CD4-positive, alpha-beta T cell treated with Interleukin-15 for 1 hour (primary cell): ENCODE measurements at places on chromosomes 7 and 10.

DNA sequence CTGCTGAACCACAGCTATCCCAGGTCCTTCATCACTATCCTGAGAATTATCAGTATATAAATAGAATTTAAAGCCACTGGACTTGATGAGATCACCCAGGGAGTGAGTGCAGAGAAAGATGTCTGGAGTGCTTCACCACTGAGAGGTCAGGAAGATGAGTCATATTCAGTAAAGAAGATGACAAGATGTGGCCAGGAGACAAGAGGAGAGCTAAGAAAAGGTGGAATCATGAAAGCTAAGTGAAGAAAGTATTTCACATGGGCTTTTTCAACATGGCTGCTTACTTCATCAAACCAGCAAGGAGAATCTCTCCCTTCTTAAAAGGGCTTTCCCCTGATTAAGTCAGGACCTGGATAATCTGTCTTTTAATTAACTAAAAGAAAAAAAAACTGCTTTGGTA is 9.1 kb upstream of the PRKAR2B start:
- no peak for DNase-seq

DNA sequence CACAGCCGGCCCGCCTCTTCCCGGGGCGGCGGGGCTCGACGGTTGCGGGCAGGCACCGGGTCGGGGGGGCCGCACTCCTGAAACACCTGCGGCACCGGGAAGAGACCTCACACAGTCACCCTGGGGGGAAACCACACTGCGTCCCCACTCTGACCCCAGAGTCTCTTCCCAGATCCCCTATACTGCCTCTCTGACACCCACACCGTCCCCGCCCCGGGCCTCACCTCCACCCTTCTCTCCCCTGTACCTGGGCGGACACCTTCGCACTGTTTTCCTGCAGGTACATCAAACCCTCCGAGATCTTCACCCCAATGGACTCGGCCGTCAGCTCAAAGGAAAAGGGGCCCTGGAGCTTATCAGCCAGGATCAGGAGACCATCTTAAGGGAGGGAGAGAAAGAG is 3.4 kb upstream of the GAL3ST4 start:
- no peak for DNase-seq

GRCh38 chr7:150665896-150666295 is 19.6 kb upstream of the GIMAP2 start:
- DNase-seq, result peak; percentile 30

DNA sequence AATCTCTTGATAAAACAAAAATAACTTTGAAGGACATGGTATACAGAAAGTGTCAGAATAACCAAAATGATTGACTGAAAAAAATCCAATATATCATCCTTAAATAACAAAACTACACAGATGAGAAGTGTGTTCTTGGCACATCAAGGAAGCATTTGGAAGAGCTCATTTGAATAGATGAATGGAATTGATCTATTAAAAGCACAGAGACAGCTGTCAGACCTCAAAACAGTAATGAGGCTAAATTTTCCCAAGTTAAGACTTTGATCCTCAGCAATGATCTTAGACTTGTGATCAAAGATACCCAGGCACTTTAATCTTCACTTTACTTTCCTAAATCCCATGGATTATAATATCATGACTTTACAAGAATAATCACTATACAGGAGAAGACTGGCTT is 395.4 kb upstream of the NFE2L3 start:
- no peak for DNase-seq

DNA sequence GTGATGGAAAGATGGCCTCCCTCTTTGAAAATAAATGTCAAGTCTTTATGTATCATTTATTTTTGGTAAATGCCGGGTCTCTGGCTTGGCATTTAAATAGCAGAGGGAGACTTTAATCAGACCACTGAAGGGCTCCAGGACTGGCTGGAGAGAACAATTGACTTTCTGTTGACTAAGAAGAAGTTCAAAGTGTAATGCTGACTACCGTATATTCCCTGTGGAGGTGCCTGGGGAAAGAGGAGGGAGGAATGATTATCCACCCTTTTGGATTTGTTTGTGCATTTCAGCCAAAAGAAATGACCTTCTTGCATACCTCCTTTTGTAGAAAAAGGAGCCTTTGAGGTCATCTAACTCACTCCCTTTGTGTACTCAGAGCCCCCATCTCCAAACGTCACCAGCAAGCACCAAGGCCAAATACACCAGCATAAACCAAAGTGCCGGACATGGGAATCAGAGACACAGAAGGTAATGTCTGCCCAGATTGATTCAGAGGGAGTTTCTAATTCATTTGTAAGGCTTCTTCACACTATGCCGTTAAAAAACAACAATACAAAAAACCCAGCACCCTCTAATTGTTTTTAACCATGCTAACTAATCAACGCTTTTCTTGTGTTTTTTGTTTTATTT is 75.2 kb downstream of the PRLHR start:
- DNase-seq, result no peak

- DNase-seq, result no peak
These were observed 83.5 kb upstream of the SLF2 start for GRCh38 chr10:100829097-100829870.

DNA sequence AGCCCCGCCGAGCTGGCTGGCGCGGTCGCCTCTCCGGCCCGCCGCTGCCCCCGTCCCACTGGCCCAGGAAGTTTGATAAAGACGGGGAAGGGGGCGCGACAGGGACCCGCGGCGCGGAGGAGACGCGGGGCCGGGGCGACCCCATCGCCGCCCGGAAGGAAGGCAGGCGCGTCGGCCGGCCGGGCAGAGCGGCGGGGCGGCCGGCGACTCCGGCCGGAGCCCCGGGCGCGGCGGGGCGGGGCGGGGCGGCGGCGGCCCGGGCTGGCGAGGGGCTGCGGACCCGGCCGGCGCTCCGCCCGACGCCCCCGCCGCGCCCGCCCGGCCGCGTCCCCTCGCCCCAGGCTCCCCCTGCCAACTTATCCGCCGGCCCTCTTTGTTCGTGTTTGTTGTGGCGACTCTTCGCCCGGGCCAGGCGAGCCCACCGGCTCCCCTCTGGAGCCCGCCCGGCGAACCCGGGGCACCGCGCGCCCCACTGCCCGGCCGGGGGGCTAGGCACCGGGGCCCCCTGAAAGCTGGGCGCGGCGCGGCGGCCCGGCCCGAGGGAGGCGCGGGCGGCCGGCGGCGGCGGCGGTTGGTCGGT is 571 bp downstream of the KDM7A start:
- DNase-seq, result no peak

DNA sequence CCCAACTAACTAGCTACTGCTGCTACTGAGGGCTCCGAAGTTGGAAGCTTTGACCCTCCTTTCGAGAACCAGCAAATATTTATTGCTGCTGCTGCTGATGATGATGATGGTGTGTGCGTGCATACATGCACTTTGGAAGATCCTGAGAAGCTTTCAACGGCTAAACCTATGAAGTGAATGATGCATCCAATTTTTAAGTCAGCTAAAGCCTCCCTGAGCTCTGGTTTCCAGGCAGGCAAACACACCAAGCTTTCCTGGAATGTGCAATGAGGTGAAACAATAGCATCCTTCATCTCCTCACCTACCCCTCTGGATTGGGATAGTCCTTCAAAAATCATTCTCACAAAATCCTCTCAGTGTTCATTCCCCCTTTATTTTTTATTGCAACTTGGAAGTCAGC is 13.9 kb downstream of the MACC1 start:
- DNase-seq, result no peak
